ENCODE measurements at places on chromosomes 3 and 15. TPM values are rescaled to one million over a fixed set of nuclear protein-coding genes. Genes with fewer than 3 reads are reported as not detected.

Gene ARHGEF26
- 1.1 TPM for total RNA-seq

Gene PPM1L
- 2.0 TPM for total RNA-seq

Gene CISH
- total RNA-seq = 1.8 TPM

Gene PRICKLE2
- 9.6 TPM for total RNA-seq

Gene ADAMTS17
- total RNA-seq = 1.7 TPM

Gene FAM227B
- 5.5 TPM for total RNA-seq

Gene FOXL2
- total RNA-seq = 0.64 TPM

Gene MESP2
- total RNA-seq = not detected

Gene IFT80
- total RNA-seq = 35.3 TPM

Gene CEP70
- total RNA-seq = 19.5 TPM

Gene ECE2
- total RNA-seq = not detected

Gene ITPKA
- 0.92 TPM for total RNA-seq

Gene ATP10A
- total RNA-seq = not detected

Gene STAB1
- 0.17 TPM for total RNA-seq

Gene FAM107A
- total RNA-seq = under 0.01 TPM

Gene TUSC7
- total RNA-seq = not detected

Gene DAZL
- total RNA-seq = not detected

Gene CSTA
- total RNA-seq = 222 TPM

Gene ADGRG7
- 0.17 TPM for total RNA-seq

Gene RETNLB
- total RNA-seq = not detected

Gene SMCO1
- not detected for total RNA-seq

Gene ARF4
- total RNA-seq = 234 TPM

Gene MOBP
- total RNA-seq = not detected
